Left renal pelvis (tissue), 4 donors: ENCODE measurements at places on chromosomes 7 and 10. TPM values are rescaled to one million over a fixed set of nuclear protein-coding genes. Genes with fewer than 3 reads are reported as not detected.

The SPDYE11 gene
- 0.95 TPM for polyA plus RNA-seq

The CPXM2 gene
- 5.5 TPM for polyA plus RNA-seq

The SFTPD gene
- polyA plus RNA-seq, result 0.80 TPM

The ELN gene
- polyA plus RNA-seq, result 118 TPM

The GIMAP5 gene
- polyA plus RNA-seq, result 7.0 TPM

The CNNM1 gene
- 2.3 TPM for polyA plus RNA-seq

The GRM3 gene
- 0.16 TPM for polyA plus RNA-seq

The OPALIN gene
- polyA plus RNA-seq, result not detected

The CXCL12 gene
- polyA plus RNA-seq, result 387 TPM

The ARHGAP22 gene
- 2.1 TPM for polyA plus RNA-seq

The PTPN20 gene
- 4.0 TPM for polyA plus RNA-seq

The ST7 gene
- 28.5 TPM for polyA plus RNA-seq

The SPDYE2B gene
- polyA plus RNA-seq, result 0.31 TPM

The LOXL4 gene
- polyA plus RNA-seq, result 3.7 TPM

The AKR1E2 gene
- 5.4 TPM for polyA plus RNA-seq

The PCLO gene
- 7.5 TPM for polyA plus RNA-seq

The SVOPL gene
- polyA plus RNA-seq, result 3.8 TPM

The MBLAC1 gene
- polyA plus RNA-seq, result 0.99 TPM

The AGR2 gene
- 82.8 TPM for polyA plus RNA-seq

The FOXP2 gene
- 10.9 TPM for polyA plus RNA-seq

The ICA1 gene
- 33.3 TPM for polyA plus RNA-seq

The PRKAR2B gene
- 38.3 TPM for polyA plus RNA-seq

The TAS2R41 gene
- polyA plus RNA-seq, result not detected

The FRAT1 gene
- 2.9 TPM for polyA plus RNA-seq

The SPDYE8 gene
- 0.69 TPM for polyA plus RNA-seq

The PRKCQ gene
- 16.4 TPM for polyA plus RNA-seq
